Cerebellum (tissue), 4 donors: ENCODE measurements at places on chromosomes 16 and 17.

DNA sequence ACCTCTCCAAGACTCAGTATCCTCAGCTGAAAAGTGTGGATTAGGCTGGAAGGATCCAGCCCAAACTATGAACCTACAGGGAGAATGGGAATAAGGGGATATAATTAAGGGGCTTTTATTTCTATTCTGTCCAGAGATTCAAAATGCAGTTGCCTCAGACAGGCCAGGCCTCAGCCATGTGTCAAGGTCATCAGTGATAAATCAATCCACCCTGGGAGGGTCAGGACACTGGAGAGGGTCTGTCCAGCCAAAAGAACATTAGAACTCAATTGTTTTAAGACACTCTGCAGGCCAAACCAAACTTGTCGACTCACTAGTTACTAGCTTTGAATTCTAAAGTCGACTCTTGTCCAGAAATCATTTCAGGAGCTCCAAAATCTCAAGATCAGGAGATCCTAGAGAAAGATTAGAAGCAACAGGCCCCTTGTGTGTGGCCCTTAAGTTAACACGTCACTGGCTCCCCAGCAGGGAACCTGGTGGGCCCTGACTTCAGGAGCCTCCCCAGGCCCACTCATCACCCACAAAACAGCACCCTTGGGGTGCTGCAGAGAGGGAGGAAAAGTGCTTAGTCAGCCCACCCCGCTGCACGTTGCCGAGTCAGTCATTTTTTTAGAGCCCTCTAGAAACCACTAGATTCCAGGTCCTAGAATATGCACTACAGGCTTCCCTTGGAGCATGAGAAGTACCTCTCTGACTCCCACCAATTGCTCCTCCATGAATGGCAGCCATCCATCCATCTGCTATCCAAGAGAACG is 156.8 kb downstream of the XYLT1 start:
- no peak for DNase-seq

DNA sequence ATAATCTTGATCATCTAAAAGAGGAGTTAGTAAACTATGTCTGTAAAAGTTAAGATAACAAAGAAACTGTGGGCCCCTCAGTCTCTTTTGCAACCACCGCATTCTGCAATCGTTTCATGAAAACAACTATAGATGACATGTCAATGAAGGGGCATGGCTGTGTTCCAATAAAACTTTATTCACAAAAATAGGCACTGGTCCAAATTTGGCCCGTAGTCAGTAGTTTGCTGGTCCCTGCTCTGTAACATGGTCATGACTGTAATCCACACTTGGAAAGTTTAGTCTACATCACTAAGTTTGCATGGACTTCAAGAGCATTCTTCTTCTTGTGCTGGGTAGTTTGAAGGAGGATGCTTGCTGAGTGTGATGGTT is 299.3 kb upstream of the PSMD7 start:
- DNase-seq: no peak

DNA sequence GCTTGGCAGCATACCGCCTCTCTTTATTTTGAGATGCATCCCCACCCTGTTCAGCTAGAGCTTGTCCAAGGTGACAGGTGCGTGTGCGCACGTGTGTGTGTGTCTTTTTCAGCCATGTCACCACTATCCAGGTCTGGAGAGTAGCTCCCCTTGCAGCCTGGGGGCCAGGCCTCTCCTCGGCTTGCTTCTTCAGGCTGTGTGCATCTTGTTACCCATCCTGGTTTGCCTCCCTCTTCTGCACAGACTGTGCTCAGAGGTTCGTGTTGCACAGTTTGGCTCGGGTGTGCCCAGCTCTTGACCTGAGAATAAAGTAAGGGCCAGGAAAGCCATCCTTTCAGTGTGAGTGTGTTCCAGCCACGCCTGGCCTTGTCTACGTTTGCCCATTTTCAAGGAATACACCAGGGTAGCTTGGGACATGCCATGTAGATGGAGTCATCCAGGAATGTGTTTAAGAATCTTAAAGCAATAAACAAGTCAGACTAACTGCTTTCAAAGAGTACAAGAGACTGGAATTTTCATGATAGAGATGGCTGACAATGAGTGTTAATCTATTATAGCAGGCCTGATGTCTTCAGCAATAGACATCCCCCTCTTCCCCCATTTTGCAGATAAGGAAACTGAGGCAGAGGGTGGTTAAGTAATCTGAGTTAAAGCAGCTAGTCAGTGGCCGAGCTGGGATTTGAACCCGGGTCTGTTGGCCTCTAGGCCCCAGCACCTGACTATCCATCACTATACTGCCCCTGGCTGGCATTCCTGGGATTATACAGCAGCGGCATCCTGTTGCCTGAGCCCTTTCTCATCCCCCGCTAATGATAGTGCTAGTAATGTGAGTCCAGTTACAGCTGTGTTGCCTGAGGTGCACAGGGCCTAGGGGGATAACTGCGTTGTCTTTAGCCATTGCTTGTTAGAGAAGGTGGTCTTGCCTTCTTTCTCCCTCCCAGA is 77.9 kb downstream of the KSR1 start:
- no peak for DNase-seq

DNA sequence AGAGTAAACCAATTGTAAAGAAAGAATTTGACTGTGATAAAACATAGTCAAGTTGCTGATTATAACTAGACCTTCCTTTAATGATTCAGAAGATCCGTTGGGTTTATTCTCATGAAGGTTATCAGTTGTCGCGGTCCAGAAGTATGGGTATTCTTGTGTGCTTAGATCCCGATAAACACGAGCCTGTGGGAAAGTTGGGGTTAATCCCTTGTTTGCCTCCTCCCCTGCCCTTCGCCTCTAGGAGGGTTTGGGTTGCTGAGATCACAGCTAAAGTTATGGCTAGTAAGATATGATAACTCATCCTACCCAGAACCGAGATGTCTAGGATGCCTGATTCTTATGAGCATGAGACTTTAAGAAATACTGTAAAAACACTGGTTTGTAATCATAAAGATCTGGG is 66.8 kb downstream of the GPRC5B start:
- DNase-seq: no peak

DNA sequence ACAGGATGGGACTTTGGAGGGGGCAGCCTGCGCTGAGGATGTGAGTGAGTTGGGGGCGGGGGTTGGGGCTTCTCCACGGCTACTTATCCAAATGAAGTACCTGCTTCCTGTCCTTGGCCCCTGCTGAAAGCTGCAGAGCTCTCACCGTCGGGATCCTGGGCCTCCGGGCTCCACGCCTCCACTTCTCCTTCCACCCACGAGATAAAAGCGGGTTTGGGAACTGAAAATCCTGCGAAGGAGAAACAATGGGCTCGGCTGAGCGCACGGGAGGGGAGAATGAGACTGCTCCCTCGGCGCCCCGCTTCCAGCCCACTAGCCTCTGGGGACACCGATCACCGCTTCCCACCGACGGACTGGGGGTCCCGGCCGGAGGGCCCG is 486 bp downstream of the ZNF785 start:
- DNase-seq: no peak

- DNase-seq: no peak
Observed at GRCh38 chr16:66176111-66176510, 190.4 kb upstream of the CDH5 start.

DNA sequence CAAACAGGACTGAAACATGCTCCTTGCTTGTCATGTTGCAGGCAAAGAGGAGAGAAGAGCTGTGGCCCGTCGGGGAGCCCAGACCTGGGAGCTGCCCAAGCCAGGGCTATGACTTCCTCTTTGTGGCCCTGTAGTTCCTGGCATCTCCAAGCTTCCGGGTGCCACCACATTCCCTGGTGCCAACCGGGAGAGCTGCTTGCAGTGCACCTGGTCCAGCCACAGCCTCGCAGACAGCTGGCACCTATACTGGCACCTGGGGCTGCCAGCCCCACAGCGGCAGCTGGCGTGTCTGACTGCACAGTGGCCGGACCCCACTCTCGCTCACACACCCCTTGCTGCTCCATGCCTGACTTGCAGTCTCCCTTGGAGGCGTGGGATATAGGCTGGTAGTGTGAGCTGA is 37.1 kb upstream of the FOXJ1 start:
- DNase-seq: no peak

DNA sequence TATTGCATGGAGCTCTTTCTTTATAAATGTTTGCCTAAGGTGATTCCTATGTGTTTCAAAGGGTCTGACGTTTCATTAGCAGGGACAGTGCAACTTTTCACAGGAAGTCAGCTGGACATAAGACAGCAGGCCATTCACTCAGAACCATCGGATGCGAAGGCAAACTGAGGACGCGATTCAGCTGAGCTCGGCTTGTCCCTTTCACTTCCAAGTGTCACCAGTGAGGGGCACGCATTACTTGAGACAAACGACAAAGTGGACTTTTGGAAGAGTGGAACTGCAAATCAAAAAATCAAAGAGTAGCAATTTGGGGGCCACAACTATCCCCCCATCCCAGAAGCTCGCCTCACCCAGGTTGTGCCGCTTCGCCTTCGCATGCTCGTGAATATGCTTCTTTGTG is 14.6 kb downstream of the USP22 start:
- no peak for DNase-seq

DNA sequence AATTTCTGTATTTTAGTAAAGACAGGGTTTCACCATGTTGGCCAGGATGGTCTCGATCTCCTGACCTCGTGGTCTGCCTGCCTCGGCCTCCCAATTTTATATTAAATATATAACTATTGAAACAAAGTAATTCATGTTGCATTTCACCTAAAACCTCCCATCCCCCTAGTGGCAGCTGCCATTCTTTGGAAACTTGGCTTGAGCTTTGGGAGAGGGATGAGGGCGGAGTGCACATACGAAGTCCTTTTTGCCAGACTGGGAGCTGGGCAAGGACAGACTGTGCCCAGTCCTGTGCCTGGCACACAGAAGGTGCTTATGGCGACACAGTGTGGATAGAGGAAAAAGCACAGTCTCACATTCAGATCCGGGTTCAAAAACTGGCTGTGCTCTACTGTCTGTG is 83.8 kb downstream of the NETO2 start:
- no peak for DNase-seq

- no peak for DNase-seq
Observed at GRCh38 chr17:21167303-21167702, 40.5 kb downstream of the DHRS7B start.

GRCh38 chr16:9536905-9537304 is 445.5 kb downstream of the HAPSTR1 start:
- DNase-seq: no peak

DNA sequence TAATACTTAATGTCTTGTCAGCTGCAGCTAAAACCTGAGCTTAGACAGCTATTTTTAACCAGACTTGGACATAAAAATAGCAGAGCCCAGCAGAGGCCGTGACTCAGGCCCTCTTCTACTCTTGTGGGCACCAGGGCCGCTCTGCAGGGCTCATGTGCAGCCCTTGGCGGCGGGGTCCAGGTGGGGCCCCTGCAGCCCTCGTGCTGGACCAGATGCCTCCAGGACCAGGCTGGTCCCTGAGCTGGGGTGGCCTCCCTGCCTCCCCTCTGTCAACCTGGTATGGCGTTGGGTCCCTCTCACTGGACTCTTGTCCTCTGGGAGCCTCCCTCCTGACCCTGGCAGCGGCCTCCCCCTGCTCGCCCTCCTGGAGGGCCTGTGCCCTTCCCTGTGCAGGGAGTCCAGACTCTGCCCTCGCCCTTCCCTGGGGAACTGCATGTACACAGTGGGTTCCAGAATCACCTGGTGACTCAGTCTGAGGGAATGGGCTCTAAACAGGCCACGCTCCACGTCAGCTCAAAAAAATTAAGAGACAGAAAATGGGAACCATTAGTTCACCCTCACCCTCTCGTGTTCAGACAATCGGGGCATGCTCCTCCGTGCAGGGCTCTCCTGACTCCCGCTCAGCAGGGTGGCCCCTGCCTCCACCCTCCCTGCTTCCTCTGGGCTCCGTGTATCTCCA is 9.7 kb downstream of the CDK5R1 start:
- DNase-seq: no peak

DNA sequence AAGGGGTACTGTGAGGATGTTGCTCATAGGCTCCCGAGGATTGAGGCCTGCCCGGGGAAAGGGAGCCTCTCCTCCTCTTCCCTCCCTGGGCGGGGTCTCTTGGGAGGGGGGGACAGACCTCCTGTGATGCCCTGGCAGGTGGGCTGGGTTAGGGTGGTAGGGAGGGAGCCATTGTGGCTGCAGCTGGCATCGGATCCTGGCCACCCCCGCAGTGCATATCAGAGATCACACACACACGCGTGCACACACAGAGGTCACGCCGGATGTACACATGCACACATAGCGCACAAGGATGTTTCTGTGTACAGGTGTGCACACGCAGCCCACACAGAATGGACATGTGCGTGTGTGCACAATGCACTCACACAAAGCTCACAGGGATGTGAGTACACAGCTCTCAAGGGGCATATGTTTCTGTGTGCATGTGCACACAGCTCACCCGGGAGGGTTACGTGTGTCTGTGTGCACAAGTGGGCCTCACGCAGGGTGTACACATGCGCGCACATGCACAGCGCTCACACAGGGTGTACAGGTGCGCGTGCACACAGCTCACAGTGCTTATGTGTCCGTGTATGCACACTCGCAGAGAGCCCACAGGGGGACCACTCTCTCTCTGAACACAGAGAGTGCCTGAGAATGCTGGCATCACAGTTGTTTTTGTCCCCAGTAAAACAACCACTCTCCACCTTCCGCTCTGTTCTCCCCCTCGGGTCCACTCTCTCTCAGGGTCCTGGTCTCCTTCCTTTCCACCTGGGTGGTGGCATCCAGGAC is 2.4 kb downstream of the GJD3 start:
- DNase-seq: no peak

DNA sequence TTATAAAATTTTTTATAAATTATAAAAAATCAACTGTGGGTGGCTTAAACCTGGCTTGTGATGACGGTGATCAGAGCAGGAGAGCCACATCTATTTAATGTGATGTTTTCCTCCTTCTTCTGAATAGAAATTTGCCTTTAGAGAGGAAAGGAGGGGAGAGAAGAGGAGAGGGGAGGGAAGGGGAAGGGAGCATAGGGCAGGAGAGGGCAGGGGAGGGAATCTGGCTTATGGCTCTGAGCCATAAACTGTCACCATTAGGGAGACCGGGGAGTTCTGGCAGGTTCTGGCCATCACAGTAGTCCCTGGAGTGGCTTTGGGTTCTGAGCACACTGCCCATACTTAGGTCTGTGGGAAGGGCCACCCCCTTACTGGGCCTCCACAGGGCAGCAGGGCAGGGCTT is 167.8 kb downstream of the ENGASE start:
- DNase-seq: no peak

- no peak for DNase-seq
Observed at GRCh38 chr17:42110301-42111264, 1.9 kb downstream of the DHX58 start.

DNA sequence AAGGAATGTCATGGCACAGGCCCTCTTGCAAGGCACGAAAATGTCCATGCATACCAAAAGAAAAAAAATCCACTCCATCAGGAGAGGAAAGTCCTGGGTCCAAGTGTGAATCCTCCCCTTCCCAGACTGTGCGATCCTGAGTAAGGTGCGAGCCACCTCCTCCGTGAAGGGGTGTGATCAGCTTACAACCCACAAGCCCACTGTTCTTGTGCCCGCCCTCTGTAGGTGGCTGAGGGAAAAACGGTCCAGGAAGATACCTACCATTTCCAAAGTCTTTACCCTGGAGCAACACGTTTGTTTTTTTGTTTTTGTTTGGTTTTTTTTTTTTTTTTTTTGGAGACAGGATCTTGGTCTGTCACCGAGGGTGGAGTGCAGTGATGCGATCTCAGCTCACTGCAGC is 116.5 kb downstream of the ZNF423 start:
- DNase-seq: no peak
